ENCODE measurements at places on chromosomes 1 and 21. TPM values are rescaled to one million over a fixed set of nuclear protein-coding genes. Genes with fewer than 3 reads are reported as not detected.

Gene CNTN2
- polyA plus RNA-seq = not detected

GRCh38 chr1:246203180-246203579 lies 303.9 kb downstream of the SMYD3 start:
- no peak for DNase-seq

DNA sequence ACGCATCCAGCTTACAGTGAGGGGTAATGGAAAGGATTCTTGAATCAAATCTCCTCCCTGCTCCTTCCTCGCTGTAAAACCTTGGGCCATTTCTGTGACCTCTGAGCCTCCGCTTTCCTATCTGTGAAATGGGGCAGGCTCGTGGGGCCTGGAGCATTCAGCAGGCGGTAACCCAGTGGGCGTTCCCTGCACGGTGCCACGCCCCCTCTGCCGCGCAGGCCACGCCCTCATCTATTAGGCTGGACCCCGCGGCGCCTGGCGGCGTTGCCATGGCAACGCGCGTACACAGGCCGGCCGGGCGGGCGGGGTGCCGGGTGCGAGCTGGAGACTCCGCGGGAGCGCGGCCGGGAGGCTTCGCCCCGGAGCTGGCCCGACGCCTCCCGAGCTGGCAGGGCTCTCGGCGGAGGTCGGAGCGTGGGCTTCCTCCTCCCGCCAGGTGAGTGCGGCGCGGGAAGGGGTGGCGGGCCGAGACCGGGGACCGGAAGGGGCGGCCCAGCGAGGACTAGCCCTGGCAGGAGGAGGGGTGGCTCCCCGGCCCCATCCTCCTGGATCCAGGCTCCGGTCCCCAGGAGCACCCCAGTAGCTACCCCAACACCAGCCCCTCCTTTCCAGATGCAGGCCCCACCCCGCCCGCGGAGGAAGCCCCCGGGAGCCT lies at the start of gene FHAD1:
Gene FHAD1, plus strand, starts transcription at position 264 of the 655 bp plus-strand sequence. CDS start 4,562 bp downstream, outside the sequence.
- DNase-seq = peak; percentile 46

DNA sequence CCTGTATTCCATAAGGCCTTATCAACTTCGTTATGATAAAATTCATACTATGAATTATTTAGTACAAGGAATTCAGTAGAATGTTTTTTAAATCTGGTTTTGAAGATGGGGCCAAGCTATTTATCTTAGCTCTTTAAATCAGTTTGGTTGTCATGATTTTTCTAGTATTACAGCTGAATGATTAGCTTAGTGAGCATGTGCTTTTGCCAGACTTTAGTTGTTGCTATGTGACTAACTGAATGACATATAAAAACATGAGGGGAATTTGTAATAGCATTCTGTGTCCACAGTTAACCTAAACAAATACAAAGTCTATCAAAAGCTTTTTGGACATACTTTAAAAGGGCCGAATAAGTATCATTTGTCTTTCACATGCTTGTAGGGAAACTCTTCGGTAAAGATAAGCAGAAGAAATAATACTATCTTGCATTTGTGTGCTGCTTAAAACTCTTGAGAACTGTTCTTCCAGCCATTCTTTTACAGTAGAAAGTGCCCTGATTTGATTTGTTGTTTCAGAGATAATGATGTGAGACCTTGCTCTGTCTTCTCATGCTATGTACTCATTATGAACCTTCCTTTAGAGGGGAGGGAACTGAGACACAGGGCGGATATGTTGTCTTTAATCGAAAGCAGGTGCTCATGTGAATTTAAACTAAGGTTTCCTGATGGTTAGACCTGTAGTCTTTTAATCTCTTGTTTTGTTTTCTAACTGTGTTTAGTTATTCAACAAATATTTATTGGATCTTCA lies 18.8 kb downstream of the NEK7 start:
- no peak for DNase-seq

Gene GAS5
- polyA plus RNA-seq = 222 TPM

- no peak for DNase-seq
Observed at GRCh38 chr1:225691377-225691776, 38.5 kb upstream of the ENAH start.

- no peak for DNase-seq
Observed at GRCh38 chr1:182122256-182122912, 60.9 kb upstream of the ZNF648 start.

Gene DEPDC1
- polyA plus RNA-seq = 0.08 TPM

DNA sequence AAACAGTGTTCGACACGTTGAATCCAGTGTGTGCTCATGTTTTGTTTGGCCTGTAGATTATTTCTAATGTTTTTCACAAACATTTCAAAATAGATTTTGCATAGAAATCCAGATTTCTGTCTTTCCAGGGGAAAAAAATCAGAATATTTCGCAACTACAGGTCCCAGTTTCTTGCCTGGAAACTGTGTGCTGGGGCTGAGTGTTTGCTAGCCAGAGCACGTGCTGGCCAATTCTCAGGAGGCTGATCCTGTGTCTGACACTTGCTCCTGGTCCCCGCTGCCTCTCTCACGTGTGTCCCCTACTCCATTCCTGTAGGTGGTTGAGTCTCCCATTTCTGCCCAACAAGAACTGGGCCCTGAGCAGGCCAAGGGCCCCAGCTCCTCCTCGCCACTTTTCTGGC lies 2.4 kb downstream of the MAB21L3 start:
- peak; percentile 67 for DNase-seq

- DNase-seq = no peak
Observed at GRCh38 chr1:209326831-209327230, 256.7 kb upstream of the CAMK1G start.

DNA sequence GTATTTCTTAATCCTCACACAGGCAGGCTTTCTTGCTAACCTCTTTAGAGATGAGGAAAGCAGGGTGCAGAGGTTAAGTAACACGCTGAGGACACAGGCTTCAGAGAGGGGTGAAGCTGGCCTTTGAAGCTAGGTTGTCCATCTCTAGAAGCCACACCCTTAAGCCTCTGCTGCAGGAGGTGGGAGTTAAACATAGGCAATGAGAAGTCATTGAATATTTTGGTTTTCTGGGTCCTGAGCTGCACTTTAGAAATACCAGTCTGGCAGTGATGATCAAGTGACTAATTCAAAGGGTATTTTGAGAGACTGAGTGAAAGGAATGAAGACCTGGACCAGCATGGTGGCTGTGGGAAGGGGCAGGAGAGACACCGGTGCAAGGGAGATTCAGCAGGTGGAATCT lies 9.9 kb downstream of the KCNJ15 start:
- no peak for DNase-seq

Gene ICOSLG
- 1.0 TPM for polyA plus RNA-seq

GRCh38 chr1:160394673-160395072 lies 5.7 kb upstream of the VANGL2 start:
- DNase-seq = no peak

Gene MAEL
- 0.04 TPM for polyA plus RNA-seq

- DNase-seq = no peak
Observed at GRCh38 chr1:27057801-27058625, 45.4 kb upstream of the TENT5B start.

Gene CFAP57
- 0.26 TPM for polyA plus RNA-seq

Gene S100A9
- 38.8 TPM for polyA plus RNA-seq

Gene KCNAB2
- 1.6 TPM for polyA plus RNA-seq

DNA sequence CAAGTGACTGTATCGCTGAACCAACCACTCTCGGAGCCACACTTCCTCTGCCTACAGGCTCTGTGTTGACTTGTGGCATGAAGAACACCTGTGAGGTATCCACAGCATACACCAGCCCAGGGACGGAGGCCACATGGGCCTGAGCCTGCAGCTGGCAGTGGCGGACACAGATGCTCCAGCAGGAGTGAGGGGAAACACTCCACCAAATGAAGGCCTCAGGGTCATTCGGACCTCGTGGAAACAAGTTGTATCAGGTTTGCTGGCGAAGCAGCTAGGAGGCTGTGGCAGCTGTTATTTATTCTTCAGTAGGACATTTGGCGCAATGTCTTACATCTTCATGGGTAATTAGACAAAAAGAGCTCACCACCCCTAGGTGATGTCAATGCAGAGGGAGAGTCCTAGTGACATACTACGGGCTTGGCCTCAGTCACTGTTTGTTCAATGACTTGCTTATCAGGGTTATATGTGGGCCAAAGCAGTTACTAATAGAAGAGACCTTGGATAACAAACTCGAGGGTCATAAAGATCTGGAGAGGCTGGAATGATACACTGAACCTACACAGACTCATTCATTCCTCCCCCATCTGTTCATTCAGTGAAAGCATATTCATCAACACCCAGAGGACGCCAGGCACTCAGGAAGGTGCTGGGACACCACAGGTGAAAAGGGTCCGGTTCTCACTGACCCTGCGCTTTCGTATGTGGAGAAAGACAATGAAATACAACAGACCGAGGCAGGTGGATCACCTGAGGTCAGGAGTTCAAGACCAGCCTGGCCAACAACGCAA lies 11.6 kb upstream of the ETS2 start:
- DNase-seq = no peak

DNA sequence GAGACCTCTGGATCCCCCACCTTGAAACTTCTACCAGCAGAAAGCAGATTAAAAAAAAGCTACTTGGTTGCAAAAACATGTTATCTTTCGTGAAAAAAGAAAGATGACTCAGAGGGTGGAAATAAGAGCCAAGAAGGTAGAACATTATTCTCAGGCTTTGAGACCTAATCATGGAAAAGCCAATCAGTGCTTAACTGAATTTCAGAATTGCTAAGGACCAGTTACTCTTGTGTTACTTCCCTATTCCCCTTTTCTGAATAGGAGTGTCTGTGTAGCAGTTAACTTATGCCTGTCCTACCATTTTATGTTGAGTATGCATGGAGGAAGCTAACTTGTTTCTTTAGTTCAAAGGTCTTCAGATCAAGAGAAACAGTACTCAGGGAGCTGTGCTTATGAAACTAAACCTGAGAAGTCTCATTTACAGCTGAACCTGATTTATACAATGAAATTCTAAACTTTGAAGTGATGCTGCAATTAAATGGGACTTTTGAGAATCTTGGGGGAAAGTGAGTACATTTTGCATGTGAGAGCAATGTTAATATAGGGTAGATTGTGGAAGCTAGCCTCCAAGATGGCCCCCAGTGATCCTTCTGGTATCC lies 15.1 kb upstream of the FOXD3 start:
- DNase-seq = no peak

DNA sequence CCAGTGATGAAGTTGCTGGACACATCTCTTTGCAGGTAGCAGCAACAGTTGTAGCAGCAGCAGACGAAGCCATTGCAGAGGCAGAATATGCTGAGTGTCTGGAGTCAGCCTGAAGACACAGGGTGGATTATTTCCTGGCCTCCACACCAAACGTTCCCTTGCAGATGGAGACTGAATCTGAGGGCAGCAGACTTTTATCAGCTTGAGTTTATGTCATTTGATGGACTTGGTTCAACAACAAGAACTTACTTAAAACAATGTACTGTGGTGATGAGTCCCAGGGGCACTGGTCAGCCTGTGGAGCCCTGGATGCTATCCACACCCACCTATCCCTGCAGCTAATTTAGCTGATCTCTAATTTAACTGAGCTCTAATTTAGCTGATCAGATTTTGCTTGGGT lies 17.1 kb upstream of the MPZL1 start:
- no peak for DNase-seq

DNA sequence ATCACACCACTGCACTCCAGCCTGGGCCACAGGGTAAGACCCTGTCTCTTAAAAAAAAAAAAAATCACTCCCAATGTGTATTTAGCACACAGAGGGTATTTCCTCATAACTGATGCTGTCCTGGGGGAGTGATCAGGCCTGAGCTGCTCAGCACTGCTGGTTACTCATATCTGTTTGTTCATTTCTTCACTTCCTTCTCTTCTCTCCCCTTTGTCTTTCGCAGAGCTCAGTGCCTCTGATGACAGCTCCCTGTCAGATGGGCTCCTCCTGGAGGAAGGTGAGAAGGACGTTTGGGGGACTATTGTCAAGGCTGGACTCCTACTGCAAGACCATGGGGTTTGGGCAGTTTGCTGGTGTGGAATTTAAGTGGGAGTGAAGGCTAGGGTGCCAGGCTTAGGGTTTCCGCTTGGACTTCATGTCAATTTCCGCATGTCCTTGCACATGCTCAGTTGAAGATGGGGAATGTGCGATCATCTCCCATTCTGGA lies 13.0 kb downstream of the INAVA start:
- no peak for DNase-seq

Gene TDRD10
- 0.99 TPM for polyA plus RNA-seq

DNA sequence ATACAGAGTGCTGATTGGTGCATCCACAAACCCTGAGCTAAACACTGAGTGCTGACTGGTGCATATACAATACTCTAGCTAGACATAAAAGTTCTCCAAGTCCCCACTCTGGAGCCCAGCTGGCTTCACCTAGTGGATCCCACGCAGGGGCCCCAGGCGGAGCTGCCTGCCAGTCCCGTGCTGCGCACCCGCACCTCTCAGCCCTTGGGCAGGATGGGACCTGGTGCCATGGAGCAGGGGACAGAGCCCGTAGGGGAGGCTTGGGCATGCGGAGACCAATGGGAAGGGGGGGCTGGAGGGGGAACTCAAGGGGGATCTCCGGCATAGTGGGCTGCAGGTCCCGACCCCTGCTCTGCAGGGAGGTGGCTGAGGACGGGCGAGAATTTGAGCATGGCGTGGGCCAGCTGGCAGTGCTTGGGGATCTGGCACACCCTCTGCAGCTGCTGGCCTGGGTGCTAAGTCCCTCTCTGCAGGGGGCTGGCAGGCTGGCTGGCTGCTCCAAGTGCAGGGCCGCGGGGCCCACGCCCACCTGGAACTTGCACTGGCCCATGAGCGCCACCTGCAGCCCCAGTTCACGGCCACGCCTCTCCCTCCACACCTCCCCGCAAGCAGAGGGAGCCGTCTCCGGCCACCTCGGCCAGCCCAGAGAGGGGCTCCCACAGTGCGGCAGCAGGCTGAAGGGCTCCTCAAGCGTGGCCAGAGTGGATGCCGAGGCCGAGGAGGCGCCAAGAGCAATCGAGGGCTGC lies 104.9 kb downstream of the NTMT2 start:
- DNase-seq = peak; percentile 13

Gene AMY2B
- 5.5 TPM for polyA plus RNA-seq

- no peak for DNase-seq
Observed at GRCh38 chr21:39869141-39869818, 2.0 kb downstream of the PCP4 start.

Gene RALGPS2
- polyA plus RNA-seq = 0.74 TPM

Gene CCT8
- 157 TPM for polyA plus RNA-seq

Gene PHLDA3
- polyA plus RNA-seq = 42.3 TPM

DNA sequence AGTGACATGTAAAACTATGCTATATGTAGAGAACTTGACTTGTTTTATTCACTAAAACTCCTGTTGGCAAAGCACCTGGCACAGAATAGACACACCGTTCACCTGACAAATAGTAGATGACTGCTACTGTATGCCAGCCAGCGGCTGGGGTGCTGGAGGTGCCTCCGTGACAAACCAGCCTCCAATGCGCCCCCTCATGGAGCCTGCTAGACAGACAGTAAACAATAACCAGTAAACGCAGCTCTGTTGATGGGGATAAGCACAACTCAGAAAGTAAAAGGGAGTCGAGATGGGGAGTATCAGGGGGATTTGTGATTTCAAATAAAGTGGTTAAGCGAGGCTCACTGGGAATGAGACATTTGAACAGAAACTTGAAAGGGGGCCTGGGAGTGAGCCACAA lies 107.2 kb downstream of the PRDM2 start:
- DNase-seq = no peak
